A549 treated with AZD2906 at 1 μM for 4 hours (cell line): ENCODE measurements at places on chromosomes 12 and 14. TPM values are rescaled to one million over a fixed set of nuclear protein-coding genes. Genes with fewer than 3 reads are reported as not detected.

TMPRSS12 gene
- total RNA-seq = not detected in 5 replicates

PIWIL1 gene
- 0.05 to 0.14 TPM in 2 of 5 replicates, not detected in the others for total RNA-seq

TBC1D30 gene
- 0.81 to 1.4 TPM (median 1.2 TPM) in 5 replicates for total RNA-seq

RBMS2 gene
- 7.1 to 12.7 TPM (median 9.1 TPM) in 5 replicates for total RNA-seq

RPS6KL1 gene
- total RNA-seq = 0.23 to 0.49 TPM (median 0.40 TPM) in 5 replicates

NEUROD4 gene
- total RNA-seq = not detected in 5 replicates

PPP4R3A gene
- total RNA-seq = 65.7 to 95.1 TPM (median 68.9 TPM) in 5 replicates

HOXC4 gene
- 2.0 to 3.3 TPM (median 2.6 TPM) in 5 replicates for total RNA-seq

ABCD2 gene
- total RNA-seq = not detected in 5 replicates

FITM1 gene
- 0.10 to 0.13 TPM in 2 of 5 replicates, not detected in the others for total RNA-seq

ST8SIA1 gene
- 0.06 to 0.07 TPM in 2 of 5 replicates, not detected in the others for total RNA-seq

ANKS1B gene
- 0.41 to 0.71 TPM (median 0.51 TPM) in 5 replicates for total RNA-seq

MUCL1 gene
- total RNA-seq = not detected in 5 replicates

ERP27 gene
- total RNA-seq = not detected in 5 replicates

MYH6 gene
- 0.08 to 0.17 TPM (median 0.10 TPM) in 5 replicates for total RNA-seq

GDF3 gene
- not detected in 5 replicates for total RNA-seq

NDUFA12 gene
- 133 to 148 TPM (median 139 TPM) in 5 replicates for total RNA-seq

HOXC12 gene
- 0.03 TPM in 2 of 5 replicates, not detected in the others for total RNA-seq

BDKRB1 gene
- 0.25 to 0.62 TPM (median 0.34 TPM) in 5 replicates for total RNA-seq

MTA1 gene
- 51.3 to 86.8 TPM (median 72.1 TPM) in 5 replicates for total RNA-seq

IRAK3 gene
- 1.0 to 1.6 TPM (median 1.4 TPM) in 5 replicates for total RNA-seq

ZCCHC8 gene
- 21.1 to 22.3 TPM (median 21.6 TPM) in 5 replicates for total RNA-seq

KCNA5 gene
- total RNA-seq = 0.03 TPM in 1 of 5 replicates, not detected in the others

KERA gene
- total RNA-seq = not detected in 5 replicates

GALNT8 gene
- not detected in 5 replicates for total RNA-seq

GPR132 gene
- total RNA-seq = 0.40 to 0.68 TPM (median 0.55 TPM) in 5 replicates

SLIRP gene
- total RNA-seq = 389 to 426 TPM (median 403 TPM) in 5 replicates

NTS gene
- total RNA-seq = 59.4 to 88.8 TPM (median 82.2 TPM) in 5 replicates
